IMR-90 (cell line): ENCODE measurements at places on chromosomes 1 and 21. TPM values are rescaled to one million over a fixed set of nuclear protein-coding genes. Genes with fewer than 3 reads are reported as not detected.

The S100A14 gene
- not detected in 2 replicates for total RNA-seq

The OVAAL gene
- total RNA-seq = not detected in 2 replicates

The GUCA2A gene
- total RNA-seq = not detected in 2 replicates

- DNase-seq = no peak
Observed at GRCh38 chr1:32741059-32741412, 38.5 kb upstream of the SYNC start.

DNA sequence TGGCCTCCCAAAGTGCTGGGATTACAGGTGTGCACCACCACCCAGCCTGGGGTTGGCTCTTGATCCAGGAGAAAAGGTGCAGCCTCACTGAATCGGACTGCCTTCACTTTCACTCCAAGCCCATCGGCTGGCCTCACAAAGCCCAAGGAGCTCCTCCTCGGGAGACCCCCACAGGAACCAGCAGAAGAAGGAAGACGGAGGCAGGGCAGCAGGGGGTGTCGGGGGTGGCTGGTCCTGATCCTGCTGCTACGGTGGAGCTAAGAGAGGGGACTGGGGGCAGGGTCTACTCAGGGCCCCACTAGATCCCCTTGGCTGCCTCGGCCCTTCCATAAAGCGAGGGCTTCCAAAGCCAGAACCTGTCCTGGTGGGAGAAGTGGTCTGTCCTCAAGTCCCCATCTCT, 93.9 kb downstream of the STUM start:
- DNase-seq = no peak

DNA sequence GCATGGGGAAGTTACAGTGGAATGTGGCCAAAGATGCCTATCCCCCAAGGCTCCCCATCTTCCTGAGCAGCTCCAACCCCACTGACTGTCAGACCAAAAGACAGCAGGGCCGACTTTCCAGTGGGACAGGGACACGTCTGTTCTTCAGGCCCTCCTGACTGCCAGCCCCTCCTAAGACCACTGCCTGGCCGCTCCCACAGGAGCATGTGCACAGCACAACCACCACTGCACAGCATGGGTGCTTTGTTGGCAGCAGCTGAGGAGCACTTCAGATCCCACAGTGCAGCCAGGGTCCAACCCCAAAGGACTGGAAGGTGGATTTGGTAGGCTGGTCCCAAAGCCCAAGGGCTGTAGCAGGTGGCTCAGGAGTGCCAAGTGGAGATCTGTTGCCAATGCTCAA, 648.3 kb upstream of the BRINP3 start:
- DNase-seq = no peak

- no peak for DNase-seq
Observed at GRCh38 chr1:26706315-26706714, 10.5 kb downstream of the ARID1A start.

DNA sequence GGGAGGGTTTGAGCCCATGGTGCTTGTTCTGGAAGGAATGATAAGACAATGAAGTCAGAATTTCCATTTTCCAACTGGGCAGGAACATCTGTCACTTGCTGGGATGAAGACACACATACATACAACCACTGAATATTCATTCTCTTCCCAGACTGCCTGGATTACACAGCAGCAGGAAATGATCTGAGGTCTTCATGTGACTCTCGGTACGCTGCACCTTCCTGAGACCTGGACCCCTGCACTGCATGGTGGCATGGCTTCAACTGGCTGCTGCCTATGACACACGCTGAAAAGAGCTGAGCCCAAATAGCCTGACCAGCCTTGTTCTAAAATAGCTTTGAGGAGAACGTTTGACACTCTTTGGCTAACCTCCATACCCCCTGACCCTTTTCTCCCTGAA, 150.6 kb downstream of the GABPA start:
- no peak for DNase-seq

DNA sequence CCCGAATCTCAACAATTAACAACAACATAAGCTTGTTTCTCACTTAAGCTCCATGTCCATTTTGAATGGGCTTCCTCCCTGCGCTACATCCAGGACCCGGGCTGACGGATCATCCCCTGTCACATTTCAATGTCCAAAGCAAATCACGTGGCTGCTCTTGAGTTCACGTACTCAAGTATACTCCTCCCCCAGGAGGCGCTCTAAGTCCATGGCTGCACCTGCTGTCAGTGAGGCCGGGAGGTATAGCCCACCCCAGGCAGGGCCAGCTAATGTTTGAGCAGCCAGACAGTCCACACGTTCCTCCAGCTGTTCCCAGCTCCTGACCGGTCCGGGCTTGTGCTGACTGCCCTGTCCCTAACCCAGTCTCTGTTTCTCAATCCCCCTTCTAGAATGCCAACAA, 220.8 kb downstream of the SLC35F3 start:
- peak; percentile 44 for DNase-seq
